ENCODE measurements at places on chromosomes 5 and 9.
A peak's percentile ranks its signal among the peaks of the same experiment; 100 is the strongest.

- peak; percentile 17 for DNase-seq
Measured at GRCh38 chr9:37471942-37472684, 6.9 kb upstream of the ZBTB5 start.

- DNase-seq: no peak
Measured at GRCh38 chr9:105676351-105676923, 14.2 kb downstream of the TAL2 start.

GRCh38 chr5:127086589-127086988 is 13.3 kb upstream of the C5orf63 start:
- DNase-seq: no peak

GRCh38 chr5:108801776-108802175 is 54.1 kb downstream of the FER start:
- DNase-seq: peak; percentile 60

Data from suppressor macrophage treated with lipopolysaccharide for 4 hours (primary cell).